ENCODE measurements at places on chromosomes 7 and 10.

DNA sequence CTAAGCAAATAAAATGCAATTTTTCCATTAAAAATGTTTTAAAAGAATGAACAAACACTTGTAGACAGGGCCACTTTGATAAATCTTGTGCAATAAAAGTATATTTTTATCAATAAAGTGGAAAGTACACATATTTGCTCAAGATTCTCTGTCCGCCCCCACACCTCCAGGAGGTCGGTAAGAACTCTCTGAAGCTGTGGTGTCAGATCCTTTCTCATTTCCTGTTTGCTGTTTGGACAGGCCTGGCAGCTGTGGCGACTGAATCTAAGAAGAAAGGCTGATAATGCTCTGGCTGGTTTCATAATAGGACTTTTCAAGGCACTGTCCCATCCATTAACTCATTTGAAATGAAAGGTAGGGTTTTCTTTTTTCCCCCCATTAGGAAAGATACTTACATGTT is 15.3 kb upstream of the ASB4 start:
- DNase-seq, result no peak

DNA sequence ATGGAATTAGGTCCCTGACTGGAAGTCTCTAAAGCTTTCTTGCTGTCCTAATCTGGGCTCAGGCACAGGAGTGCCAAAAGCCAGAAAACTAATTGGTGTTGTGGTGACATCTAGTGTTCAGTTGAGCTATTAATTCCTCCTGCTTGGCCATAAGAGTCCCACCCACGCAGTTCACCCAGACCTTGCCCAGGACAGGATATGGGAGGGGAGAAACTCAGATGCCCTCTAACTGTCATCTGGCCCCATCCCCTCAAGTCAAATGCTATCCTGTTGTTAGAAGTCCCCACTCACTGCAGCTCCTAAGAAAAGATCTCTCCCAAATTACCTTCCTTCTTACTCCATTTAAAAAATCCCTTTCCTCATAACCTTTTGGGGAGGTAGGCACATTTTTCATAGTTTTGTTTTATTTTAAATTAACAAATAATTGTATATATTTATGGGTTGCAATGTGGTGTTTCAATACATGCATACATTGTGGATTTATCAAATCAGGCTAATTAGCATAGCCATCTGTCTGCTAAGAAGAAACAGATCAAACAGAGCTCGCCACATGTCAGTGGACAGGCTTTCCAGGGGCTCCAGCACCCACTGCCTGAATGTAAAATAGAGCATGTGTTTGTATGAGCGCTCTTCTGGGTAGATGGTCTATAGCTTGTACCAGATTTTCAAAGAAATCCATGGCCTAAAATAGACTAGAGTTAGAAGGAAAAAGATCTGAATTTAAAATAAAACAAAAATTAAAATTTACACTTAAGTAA is 84.0 kb downstream of the GSAP start:
- peak; percentile 62 for DNase-seq

- no peak for DNase-seq
These were observed 48.1 kb upstream of the TES start for GRCh38 chr7:116162254-116162653.

GRCh38 chr10:68792115-68792514 is 35.2 kb upstream of the STOX1 start:
- no peak for DNase-seq

- no peak for DNase-seq
These were observed 642.0 kb upstream of the PFKP start for GRCh38 chr10:2425320-2425719.

DNA sequence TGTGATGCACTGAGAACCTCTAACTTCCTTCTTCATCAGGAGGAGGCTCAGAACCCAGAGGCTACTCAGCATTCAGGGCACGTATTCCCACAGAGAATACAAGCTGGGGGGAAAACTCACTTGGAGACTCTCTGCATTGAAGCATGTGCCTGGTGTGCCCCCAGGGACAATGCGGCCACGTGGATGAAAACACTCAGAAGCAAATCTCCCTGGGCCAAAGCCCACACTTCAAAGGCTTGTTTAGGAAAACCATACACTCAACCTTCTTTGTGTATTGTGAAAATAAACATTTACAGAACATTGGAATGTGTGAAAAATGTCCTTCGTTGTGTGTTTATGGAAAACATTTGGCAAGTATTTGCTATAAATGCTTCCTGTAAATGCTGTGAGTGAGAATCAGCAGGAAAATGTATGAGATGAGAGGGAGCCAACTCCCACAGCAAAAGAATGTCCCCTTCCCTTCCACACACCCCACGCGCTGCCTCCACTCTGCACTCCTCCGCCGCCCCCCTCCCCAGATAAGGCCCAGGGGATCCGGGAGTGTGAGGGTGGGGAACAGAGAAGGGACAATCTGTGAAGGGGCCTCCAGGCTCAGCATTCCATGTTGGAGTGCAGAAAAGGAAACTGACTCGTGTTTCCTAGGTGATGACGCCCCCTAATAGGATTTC is 339.5 kb downstream of the ELMO1 start:
- DNase-seq, result no peak

DNA sequence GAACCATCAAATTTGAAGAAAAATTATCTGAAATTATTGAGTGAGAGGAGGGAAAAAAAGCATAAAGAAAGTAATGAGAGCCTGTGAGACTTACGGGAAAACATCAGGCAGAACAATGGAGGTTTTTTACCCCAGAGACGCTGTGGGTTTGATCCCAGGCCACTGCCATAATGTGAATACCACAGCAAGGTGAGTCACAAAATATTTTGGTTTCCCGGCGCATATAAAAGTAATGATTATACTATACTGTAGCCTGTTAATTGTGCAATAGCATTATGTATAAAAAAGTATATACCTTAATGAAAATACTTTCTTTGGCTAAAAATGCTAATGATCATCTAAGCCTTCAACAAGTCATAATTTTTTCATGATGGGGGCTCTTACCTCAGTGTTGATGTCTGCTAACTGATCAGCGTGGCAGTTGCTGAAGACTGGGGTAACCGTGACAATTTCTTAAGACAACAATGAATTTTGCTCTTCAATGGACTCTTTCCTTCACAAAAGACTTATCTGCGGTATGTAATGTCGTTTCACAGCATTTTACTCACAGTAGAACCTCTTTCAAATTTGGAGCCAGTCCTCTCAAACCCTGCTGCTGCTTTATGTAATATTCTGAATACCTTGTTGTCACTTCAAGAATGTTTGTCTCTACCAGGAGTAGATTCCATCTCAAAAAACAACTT is 97.0 kb upstream of the FAM20C start:
- DNase-seq, result no peak

- no peak for DNase-seq
These were observed 665 bp downstream of the INSYN2A start for GRCh38 chr10:127195571-127196281.

- no peak for DNase-seq
These were observed 27.8 kb downstream of the STEAP4 start for GRCh38 chr7:88278881-88279280.

DNA sequence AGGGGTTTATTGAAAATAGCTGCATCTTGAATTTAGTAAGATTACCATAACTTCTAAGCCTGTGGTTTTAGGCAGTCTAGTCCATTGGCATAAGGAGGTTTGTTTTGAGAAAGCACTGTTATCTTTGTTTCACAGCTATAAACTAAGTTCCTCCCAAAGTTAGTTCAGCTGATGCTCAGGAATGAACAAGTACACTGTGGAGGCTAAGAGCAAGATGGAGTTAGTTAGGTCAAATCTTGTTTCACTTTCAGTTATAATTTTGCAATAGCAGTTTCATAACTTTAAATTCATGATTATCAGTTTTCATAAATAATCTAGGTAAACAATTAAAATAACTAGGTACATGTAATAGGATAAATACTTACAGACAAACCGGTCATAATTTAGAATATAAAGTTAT is 15.4 kb downstream of the SEC61G start:
- DNase-seq, result no peak

GRCh38 chr7:106681815-106682495 is 21.0 kb upstream of the CCDC71L start:
- DNase-seq, result no peak

DNA sequence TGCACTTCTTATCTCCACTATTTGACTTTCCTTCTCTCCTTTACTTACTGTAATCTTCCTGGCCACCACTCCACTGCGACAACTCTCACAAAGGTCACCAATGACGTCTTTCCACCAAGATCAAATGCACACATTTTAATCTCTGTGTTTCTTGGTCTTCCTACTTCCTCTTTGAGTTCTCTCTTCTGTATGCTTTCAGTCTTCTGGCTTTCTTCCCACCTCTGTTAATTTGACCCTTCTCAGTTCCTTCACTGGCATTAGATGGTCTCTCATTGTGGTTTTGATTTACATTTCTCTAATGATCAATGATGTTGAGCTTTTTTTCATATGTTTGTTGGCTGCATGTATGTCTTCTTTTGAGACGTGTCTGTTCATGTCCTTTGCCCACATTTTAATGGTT is 31.9 kb downstream of the FAM107B start:
- DNase-seq, result no peak

Data from prostate gland (tissue), 2 donors.